ENCODE measurements at places on chromosomes 1 and 21.

DNA sequence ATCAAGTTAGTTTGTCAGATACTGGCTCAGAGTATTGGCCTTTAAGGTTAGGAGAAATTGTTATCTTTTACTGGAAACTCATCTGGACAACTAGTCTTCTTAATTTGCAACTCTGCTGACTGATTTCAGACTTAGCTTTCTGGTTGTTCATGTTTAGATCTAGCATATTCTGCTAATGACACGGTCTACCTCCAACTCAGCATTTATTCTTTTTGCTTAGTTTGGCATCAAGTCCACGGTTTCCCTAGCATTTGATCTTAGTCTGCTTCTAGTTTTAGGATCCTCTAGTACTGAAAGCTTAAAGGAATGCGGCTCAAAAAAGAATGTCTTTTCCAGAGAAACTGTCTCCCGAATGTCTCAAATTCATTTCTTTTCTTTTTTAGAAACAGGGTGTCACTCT lies 75.6 kb upstream of the SLFNL1 start:
- no peak for DNase-seq

- no peak for DNase-seq
Measured at GRCh38 chr1:165494949-165495857, 48.6 kb upstream of the LRRC52 start.

GRCh38 chr1:22442212-22442894 lies 9.3 kb upstream of the ZBTB40 start:
- no peak for DNase-seq

DNA sequence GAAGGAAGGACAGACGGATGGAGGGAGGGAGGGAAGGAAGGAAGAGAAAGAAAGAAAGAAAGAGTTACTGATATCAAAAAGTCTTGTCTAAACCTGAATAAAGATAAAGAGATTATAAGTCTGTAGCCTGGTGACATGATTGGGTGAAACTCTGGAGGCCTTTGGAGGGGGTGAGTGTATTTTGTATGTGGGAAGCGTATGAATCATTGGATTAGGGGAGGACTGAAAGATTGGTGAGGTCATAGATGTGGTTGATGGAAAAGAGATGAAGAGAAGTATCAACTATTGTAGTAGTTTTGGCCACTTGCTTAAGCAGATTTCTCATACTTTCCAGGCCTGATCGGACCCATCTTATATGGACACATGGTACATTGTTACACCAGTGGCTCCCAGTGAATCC lies 11.5 kb upstream of the KCNJ6 start:
- DNase-seq, result no peak

- no peak for DNase-seq
Measured at GRCh38 chr1:199157494-199157893, 518.7 kb downstream of the PTPRC start.
